ENCODE measurements at places on chromosomes 2 and 18. TPM values are rescaled to one million over a fixed set of nuclear protein-coding genes. Genes with fewer than 3 reads are reported as not detected.

- peak; percentile 11 for DNase-seq
These were observed 25.7 kb downstream of the FANCL start for GRCh38 chr2:58215429-58215828.

DNA sequence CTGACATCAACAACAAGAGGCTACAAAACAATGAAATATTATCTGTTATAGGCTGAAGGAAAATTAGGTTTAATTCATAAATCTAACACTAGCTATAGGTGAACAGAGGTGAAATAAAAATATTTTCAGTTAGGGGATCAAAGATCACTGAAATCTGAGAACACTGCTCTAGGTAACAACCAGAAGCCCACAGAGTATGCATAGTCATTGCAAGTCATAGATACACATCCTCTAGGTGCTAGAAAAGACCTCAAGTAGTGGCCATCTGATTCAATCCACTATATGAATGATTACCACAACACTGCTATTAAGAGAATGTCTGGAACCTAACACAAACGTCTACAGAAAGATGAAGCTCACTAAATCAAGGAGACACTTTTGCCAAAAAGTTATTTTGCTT is 264.6 kb upstream of the CYP26B1 start:
- DNase-seq, result no peak

- no peak for DNase-seq
These were observed 452.1 kb upstream of the ST6GAL2 start for GRCh38 chr2:107338059-107338458.

C2orf81 gene
- total RNA-seq, result 0.26 TPM

- peak; percentile 40 for DNase-seq
These were observed 445.7 kb upstream of the SLC14A2 start for GRCh38 chr18:45169610-45170009.

LYPD1 gene
- total RNA-seq, result not detected

- peak; percentile 61 for DNase-seq
These were observed 3.5 kb downstream of the RHOB start for GRCh38 chr2:20450201-20450999.

DNA sequence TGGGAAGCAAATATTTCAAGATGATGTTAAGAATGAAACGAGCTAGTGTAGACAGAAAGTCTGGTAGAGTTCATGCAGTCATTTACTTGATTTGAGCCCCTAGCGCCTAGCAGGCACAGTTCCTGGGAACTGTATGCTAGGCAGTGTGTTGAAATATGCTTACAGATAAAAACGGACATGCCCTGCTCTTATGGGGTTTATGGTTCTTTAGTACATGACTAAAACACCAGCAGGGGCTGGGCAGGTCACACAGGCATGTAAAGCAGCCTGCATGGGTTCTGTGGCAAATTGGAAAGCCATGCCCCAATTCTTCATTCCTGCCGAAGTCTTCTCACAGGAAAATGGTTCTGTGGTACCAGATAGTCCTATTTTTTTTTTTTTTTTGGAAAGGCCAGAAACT is 27.3 kb upstream of the MGAT5 start:
- no peak for DNase-seq

DNA sequence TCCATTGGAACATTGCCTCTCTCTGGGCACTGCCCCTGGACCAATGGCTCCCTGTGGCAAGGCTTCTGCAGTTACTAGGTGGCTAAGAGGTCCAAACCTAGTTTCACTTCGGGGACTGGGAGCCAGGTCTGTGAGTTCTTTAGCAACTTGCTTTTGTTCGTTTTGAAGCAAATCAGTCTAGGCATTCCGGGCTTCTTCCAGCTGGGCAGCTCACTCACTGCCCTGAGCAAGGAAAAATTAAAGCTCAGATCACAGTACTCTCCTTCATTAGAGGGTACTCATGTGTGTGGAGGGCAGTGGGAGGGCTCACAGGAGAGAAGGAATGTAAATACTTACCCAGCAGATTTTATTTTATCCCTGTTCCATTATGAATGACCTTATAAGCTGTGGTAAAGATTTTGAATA is 80.3 kb downstream of the SPP2 start:
- DNase-seq, result no peak

DNA sequence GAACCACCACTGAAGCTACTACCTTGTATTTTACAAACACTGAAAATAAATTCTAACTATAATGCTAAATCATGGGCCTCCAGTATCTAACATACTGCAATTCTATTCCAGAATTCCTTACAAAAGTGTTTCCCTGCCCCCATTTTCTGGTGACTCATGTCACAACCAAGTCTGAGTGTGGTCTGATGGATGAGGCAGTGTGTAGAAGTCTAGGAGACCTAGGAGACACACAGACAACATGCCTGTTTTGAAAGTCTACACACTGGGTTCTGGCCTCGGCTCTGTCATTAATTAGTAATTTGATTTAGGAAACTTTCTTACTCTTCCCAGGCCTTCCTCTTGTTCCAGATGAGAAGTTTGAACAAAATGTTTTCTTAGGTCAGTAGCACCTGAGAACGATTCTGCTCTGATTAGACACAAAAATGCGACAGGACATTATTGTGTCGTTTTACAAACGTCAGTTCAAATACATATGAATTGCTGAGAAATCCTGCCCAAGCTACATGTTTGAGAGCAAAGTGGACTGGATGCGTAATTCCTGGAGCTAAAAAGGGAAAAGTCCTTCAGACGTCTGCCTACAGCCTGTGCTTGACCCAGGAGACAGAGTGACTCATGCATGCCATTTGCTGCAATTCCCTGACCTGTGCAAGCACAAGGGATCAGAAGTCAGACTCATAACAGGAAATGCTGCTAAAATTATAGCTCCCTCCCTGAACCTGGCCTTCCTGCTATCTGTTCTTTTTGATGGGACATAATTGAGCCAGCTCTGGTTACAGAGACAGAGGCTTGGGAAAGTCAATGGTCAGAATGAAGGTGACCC is 494.4 kb downstream of the SOX11 start:
- peak; percentile 31 for DNase-seq

GRCh38 chr2:160332318-160332717 is 132.2 kb upstream of the ITGB6 start:
- DNase-seq, result no peak

DNA sequence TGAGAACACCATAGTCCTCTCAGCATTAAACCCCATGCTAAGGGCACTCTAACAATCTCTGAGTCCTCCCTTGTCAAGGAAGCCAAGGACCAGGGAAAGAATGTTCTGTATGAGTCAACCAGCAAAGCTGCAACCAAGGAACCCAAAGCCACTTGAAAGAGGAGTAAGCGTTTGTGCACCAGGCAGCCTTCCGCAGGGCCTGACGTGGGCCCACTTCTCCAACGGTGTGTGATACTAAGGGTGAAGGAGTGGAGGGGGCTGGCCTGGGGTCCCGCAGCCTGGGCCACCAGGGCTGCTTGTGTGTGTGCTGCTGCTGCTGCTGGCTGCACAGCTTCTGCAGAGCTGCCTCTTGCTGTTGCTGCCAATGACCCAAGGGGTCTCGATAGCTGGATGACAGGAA is 30.1 kb upstream of the GALNT14 start:
- no peak for DNase-seq

RUFY4 gene
- not detected for total RNA-seq

DNA sequence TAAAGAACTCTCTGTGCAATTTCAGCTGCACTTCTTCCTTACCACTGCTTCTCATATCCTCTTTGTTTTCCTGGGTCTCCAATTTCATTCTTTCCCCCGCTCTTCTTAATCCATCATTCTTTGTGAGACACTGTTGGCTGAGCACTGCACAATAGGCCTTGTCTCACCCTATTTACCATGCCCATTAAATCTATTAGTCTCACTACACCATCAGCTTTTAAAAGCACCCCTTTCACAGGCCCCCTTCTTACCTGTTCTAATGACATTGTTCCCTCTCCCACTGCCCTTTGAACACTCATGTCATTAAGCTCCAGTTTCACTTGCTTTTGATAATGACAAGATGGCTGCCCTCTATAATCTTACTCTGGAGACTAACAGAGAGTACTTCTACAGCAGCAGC is 404.1 kb upstream of the ACVR2A start:
- peak; percentile 10 for DNase-seq

SPP2 gene
- not detected for total RNA-seq

FRZB gene
- total RNA-seq, result 1.7 TPM

GRCh38 chr2:22273853-22274252 is 1111.1 kb upstream of the KLHL29 start:
- DNase-seq, result no peak

DNA sequence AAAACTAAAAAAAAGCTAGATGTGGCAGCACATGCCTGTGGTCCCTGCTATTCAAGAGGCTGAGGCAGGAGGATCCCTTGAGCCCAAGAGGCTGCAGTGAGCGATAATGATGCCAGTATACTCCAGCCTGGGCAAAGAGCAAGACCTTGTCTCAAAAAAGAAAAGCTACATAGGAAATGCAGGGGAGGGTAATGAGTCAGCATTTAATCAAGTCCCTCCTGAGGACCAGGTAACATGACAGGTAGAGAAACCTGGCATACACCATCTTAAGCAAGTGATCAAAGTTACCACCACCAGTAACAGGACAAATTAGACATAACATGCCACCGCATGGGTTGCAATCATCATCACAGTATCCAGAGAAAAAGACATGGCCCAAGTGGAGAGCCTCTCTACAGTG is 25.8 kb downstream of the MYO5B start:
- DNase-seq, result no peak

GRCh38 chr2:223107825-223108224 is 55.8 kb downstream of the KCNE4 start:
- DNase-seq, result no peak

DNA sequence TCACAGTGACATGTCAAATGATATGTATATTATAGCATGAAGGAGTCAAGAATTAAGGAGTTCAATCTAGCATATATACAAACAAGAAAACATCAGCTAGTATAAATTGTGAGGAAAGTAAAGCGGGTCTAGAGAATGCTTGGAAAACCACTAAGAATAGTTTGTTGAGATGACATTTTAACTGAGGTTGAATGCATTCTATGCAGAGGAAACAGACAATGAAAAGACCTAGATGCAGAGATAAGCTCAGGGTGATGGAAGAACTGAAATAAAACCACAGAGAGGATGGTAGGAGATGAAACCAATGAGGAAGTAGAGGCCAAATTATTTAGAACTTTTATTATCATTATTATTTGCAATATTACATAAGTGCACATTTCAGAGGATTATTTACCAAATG is 803.6 kb upstream of the FANCL start:
- no peak for DNase-seq

DNA sequence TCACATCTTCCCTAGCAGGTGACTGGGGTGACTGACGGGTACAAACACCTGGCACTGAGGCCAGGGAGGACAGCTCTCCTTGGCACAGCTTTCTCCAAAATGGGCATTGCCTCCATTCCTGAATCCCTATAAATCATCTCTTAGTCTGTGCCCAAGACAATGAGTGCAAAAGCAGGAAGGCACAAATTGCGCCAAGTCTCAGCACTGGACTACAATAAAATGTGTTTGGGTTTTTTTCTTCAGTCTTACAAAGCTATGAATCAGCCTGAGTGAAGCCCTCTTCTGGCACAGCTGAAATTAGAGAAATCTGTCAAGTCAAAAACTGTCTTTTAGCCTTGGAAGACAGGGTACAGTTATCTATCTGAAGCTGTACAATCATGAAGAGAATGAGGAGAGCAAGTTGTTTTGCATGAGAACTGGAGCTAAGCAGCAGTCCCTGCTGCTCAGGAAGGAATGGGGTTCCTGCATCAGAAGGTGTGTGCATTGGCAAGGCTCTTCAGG is 90.8 kb downstream of the EPB41L3 start:
- DNase-seq, result no peak

DNA sequence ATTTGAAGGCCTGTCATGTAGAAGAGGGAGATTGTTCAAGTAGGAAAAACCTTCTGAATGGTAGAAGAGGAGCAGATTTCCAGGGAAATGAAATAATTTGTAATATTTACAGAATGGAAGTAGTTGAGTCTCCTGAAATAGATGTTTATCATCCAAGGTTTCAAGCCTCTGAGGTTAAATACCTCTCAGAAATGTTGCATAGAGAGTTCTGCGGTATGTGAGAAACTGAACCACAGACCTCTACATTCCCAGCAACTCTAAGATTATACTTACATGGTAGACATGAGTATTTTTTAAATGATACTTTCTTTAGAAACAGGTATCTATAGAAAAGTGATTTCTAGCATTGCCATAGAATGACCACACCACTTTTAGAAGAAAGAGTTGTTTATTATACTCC is 379.8 kb upstream of the FANCL start:
- DNase-seq, result no peak

DNA sequence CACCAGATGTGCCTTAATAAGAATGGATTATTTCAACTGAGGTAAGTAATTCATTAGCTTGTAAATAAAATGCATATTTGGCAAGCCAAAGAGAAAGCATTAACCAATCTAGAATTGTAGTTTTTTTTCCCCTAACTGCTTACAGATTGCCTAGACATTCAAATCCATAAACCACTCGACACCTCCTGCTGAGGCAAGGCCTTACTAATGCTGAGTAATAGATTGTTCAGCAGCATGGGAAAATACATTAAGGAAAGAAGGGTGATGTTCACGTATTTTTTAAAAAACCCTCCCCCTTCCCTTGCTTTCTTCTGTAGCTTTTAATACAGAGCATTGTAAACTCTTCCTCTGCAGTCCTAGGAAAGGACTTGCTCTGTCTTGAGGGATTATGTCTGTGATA is 17.0 kb upstream of the LINC00305 start:
- no peak for DNase-seq

DNA sequence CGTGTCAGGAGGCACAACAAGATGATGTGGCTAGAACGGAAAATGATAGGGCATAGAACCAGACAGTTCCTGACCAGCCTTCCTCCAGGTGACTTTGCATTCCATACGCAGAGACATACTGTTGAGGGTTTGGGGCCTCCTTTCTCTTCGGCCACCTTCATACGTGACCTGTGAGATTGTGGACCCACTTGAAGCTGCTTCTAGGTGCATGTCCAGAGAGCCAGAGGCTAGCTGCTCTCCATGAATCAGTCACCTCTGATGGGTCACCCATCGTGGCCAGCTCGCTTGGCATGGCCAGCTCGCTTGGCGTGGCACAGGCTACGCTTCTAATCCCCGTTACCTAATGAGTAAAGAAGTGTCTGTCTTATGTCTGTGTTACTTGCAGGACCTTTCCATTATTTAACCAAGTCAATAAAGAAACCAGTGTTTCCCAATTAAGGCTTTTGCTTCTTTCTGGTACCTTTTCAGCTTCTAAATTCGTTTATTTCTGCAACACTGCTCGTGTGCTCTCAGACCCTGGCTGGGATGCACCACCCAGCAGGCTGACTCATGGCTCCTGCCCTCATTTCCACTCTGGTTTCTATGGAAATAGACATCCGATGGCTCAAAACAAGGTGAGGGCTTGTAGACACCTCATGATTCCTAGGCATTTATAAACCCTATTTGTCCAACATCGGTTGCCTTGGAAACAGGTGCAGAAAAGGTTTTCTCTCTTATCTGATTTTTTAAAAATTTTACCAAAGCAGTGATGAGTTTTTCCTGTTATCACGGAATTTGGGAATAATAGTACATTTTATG is 86.7 kb upstream of the B3GNT7 start:
- DNase-seq, result no peak

DNA sequence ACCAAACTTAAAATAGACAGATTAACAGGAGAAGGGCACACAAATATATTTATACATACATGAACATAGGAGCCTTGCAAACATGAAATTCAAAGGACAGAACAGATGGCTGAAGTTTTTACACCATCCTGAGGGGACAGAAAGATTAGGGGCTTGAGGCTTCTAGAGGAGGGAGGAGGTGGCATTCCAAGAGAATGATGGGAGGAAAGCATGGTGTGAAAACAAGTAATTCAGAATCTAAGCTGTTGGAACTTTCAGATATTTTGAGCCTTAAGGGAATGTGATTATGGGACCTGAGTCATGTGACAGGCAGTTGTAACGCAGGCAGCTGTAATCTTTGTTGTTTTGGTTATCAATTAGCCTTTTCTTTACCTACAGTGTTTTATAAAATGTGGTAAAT is 225.2 kb upstream of the SPOPL start:
- no peak for DNase-seq
